ENCODE measurements at places on chromosomes 2 and 18. TPM values are rescaled to one million over a fixed set of nuclear protein-coding genes. Genes with fewer than 3 reads are reported as not detected.
A peak's percentile ranks its signal among the peaks of the same experiment; 100 is the strongest.

- DNase-seq = no peak
These were observed 244.5 kb downstream of the MEIS1 start for GRCh38 chr2:66679442-66679841.

DNA sequence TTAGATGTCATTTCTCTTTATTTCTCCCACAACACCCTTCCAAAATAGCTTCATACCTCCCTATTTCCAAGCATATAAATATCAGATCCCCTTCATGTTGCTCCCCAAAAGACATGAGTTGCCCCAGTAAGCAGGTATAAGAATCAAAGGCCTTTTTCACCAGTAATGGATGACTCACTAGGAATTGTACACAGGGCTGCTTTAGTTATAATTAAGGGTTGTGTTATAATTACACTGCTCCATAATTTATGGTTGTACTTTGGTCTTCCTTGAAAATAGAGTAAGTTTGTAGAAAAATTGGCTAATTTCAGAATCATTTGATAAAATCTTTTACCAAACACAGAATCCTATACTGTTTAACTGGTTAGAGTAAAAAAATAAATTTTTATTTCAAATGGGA is 8.8 kb upstream of the AQP4 start:
- DNase-seq = no peak

DNA sequence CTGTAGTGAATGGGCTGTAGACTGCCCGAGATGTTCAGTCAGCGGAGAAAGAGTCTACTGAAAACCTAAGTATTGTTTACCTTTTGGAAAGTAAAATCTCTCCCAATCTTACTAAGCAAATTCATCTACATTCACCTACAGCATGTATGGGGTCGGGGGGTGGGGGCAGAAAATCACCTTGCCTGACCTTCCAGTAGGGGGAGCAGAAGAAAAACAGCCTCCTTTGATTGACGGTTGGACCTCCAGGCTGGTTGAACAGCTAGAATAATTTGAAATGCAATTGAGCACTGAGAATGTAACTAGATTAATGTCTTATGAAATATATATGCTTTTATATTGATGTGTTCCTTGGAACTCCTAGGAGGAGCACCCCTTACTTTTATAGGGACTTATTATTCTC is 10.0 kb downstream of the LRATD1 start:
- DNase-seq = no peak

Gene TRIP12
- 126 TPM for total RNA-seq

DNA sequence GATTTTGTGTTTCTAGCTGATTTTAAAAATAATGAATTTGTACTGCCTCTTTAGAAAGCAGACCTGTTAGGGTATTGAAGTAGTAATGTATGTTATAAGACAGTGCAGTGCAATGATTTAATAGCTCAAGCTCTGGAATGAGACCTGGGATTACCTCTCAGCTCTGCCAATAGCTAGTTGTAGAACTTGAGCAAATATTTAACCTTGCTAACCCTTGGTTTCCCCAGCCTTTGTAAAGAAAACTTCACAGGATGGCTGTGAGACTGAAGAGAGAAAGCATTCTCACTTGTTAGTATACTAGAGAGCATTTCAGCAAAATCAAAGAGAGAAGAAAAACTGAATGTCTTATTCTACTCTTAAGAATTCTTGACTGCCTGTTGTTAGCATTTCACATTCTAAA is 293.9 kb downstream of the KIAA1328 start:
- DNase-seq = no peak

Gene IL1F10
- not detected for total RNA-seq

- DNase-seq = no peak
These were observed 124.6 kb downstream of the LRATD1 start for GRCh38 chr2:14756981-14757657.

GRCh38 chr2:128805918-128806317 is 487.2 kb upstream of the HS6ST1 start:
- no peak for DNase-seq

DNA sequence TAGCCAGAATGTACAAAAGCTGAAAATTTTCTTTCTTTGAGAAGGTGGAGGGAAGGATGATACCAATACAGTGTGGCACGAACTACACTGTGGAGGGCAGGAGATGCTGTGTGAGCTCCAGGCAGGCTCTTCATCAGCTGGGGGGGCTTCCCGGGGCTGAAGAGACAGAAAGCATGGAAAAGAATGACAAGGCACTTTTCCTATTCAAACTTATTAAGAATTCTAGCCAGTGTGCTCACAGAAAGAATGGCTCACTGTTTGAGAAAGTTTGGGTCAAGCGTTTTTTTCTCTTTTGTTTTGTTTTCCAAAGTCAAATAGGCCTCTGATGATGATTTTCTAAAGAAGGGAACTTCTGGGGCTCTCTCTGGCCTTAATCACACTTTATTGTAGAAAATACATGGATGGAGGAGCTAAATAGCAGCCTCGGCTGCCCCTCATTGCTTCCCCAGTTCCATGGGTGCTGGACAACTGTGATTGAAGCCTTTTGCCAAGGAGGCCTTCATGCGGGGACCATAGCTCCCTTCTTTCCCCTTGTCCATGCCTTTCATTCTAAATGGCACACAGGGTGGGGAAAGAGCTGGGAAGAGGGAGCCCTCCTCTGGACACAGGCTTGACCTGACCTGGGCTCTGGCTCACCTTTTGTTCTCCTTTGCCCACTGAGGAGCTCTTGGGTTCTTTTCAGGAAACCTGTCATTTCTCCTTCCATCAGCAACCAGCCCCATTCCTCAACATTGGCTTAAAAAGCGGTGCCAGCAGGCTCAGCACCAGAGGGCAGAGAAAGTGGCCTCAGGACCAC is 130.6 kb downstream of the TDRD15 start:
- DNase-seq = no peak

- no peak for DNase-seq
These were observed 2.1 kb upstream of the KCNJ3 start for GRCh38 chr2:154696369-154696768.

DNA sequence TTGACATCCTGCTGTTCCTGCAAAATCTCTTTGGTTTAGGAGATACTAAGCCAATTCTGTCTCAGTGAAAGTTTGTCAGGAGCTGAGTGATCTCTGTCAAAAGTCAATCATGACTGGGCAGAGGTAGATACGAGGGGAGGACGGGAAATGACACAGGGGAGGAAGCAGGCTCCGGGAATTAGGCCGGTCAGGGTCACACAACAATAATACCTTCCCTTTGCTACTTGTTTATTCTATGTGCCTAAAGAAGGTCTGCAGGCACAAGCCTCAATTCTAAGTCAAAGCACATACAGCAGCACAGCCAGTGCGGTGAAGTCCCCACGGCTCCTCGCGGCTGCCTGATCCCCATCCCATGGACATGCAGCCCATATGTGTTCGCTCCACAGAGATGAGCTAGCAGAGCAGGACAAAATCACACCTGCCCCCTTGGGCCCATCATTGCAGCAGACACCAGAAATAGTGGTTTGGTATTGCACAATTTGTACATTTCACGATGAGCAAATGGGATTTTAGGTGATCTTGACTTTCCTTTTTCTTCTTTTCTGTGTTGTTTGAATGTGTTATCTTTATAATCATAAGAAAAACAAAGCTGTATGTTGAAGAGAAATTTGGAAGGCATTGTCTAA is 141.4 kb downstream of the VAPA start:
- no peak for DNase-seq

GRCh38 chr2:56100791-56101312 is 82.9 kb upstream of the CCDC85A start:
- no peak for DNase-seq

- no peak for DNase-seq
These were observed 96.8 kb downstream of the POLE4 start for GRCh38 chr2:75055142-75055819.

GRCh38 chr2:206202446-206202845 is 42.8 kb downstream of the EEF1B2 start:
- DNase-seq = no peak

GRCh38 chr18:65938592-65939372 is 188.0 kb downstream of the CDH7 start:
- DNase-seq = peak; percentile 3

DNA sequence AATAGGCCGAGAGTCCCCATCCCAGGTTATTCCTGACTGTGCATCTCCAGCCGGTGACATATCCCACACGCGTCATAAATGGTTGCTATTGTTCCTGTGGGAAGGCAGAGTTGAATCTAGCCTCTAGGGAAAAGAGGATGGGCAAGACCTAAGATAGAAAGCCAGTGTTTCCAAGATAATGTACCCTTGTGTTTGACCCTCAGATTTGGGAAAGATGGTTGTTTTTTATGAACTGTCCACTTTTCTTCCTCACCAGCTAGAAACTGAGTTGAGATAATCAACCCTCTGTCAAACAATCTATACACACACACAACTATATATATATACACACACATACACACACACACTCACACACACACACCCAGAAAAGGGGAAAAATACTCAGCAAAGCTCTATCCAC is 131.0 kb downstream of the PRKCE start:
- DNase-seq = no peak

- no peak for DNase-seq
These were observed 141.6 kb downstream of the UBE2E3 start for GRCh38 chr2:181121996-181122395.

Gene DTNA
- 12.3 TPM for total RNA-seq

Gene IGFBP2
- total RNA-seq = 268 TPM

GRCh38 chr2:10172033-10172871 is 49.7 kb downstream of the RRM2 start:
- no peak for DNase-seq

DNA sequence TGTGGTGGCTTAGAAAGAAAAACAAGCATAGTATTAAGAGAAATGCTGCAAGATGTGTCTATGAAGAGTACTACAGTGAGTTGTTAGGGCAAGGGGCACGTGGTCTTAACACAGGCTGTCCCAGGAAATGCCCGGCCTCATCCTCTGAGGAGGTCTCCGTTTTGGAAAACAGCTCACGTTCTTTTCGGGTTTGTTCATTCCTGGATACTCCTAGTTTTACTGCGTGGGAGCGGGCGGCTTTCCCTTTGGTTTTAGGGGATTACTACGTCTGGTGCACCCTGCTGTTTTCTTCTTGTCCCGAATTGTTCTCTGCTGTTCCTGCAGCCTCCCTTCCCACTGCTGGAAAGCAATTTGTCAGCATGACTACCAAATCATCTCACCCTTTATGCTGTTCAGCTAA is 55.5 kb upstream of the RAB6D start:
- DNase-seq = no peak

GRCh38 chr2:30862054-30862651 is 54.9 kb upstream of the CAPN13 start:
- peak; percentile 10 for DNase-seq

Gene BCL11A
- 6.1 TPM for total RNA-seq

Gene HSBP1L1
- 5.6 TPM for total RNA-seq

DNA sequence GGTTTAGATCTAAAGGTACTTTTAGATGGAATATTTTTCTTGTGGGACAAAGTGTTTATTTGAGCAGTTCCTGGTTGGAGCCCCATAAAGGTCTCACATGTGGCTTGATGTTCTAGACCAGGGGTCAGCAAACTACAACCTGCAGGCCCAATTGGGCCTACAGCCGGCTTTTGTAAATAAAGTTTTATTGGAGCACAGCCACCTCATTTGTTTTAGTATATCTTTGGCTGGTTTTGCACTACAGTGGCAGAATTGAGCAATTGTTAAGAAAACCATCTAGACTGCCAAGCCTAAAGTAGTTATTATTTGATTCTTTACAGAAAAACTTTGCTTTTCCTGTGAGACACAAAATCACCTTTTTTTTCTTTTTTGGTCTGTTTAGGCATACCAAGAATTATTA is 41.6 kb downstream of the NDC80 start:
- DNase-seq = no peak

Gene PTPRM
- total RNA-seq = 256 TPM
